ENCODE measurements at places on chromosomes 6 and 20.
A peak's percentile ranks its signal among the peaks of the same experiment; 100 is the strongest.

GRCh38 chr20:45924391-45925261, 9.9 kb upstream of the PCIF1 start:
- DNase-seq, result peak; percentile 62

- DNase-seq, result no peak
These were observed 18.3 kb downstream of the KIF6 start for GRCh38 chr6:39706819-39707335.

DNA sequence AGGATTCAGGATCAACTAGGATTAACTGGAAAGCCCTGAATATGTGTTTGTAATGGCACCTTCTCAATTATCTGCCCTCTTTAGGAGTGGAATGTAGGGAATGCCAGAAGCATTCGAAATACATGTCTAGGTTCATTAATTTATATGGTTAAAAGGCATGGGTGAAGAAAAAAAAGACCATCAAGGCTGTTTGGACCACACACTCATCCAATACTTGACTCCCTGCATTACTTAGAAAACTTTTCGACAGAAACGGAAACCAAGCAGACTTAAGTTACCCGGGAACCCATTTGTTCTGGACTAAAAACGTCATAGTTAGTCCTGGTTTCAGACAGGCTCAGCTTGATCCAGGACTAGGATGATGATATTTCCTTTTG, 33.2 kb downstream of the SLC2A10 start:
- no peak for DNase-seq

GRCh38 chr6:13761361-13762036, 49.9 kb upstream of the RANBP9 start:
- peak; percentile 92 for DNase-seq

DNA sequence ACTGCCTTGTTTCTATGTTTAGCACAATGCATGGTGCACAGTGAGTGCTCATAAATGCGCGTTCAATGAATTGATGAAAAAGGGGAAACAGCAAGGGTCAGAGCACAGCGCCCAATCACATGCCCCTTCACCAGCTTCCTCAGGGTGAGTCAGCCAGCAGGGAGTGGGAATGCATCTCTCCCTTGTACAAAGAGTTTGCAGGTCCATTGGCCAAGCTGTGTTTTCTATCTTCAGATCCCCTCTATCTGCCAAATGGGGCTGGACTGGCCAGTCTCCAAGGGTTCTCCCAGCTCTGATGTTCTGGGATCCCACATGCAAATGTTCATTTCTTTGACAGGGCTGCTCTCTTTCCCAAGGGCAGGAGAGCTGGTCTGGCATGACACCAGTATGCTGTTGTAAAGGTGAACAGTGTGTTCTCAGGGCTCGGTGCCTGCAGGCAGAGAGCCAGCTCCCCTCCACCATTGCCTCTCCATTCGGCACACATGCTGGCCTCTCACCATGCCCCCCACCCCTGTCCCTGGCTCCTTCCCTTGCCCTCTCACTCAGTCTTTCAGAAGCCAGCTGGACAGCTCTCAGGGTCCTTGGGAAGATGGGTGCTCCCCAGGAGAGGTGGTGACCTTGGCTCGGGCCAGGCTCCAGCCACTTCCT, 25.0 kb downstream of the ANGPT4 start:
- no peak for DNase-seq

DNA sequence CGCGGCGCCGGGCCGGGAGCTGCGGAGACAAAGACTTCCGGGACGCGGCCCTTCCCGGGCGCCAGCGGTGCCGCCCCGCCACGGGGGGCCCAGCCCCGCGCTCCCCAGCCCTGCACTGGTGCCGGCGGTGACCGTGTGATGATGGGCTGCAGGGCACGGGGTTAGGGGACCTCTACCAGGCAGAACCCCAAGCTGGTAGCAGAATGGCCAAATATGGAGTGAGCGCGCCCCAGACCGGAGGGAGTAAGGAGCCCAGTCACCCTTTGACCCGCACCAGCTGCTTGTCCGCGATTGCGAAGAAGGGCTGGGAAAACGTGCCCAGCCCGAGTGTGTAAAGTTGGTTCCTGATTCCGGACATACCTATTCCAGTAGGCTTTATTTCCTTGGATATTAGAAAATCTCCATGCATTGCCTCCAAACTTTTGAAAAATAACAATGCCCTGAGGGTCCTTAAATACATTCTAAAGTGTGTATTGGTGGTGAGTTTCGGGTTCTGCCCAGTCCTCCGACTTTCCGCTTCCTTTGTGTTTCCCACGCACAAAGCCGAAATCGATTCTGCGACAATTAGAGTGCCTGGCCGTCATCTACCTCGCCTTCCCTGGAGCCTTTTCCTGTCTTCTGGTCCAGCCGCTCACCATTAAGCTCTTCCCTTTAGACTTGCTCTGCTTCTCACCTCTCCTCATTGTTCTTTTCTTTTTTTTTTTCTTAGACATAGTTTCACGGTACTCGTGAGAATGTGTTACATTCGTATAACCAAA, 1.1 kb downstream of the ABRACL start:
- peak; percentile 65 for DNase-seq

DNA sequence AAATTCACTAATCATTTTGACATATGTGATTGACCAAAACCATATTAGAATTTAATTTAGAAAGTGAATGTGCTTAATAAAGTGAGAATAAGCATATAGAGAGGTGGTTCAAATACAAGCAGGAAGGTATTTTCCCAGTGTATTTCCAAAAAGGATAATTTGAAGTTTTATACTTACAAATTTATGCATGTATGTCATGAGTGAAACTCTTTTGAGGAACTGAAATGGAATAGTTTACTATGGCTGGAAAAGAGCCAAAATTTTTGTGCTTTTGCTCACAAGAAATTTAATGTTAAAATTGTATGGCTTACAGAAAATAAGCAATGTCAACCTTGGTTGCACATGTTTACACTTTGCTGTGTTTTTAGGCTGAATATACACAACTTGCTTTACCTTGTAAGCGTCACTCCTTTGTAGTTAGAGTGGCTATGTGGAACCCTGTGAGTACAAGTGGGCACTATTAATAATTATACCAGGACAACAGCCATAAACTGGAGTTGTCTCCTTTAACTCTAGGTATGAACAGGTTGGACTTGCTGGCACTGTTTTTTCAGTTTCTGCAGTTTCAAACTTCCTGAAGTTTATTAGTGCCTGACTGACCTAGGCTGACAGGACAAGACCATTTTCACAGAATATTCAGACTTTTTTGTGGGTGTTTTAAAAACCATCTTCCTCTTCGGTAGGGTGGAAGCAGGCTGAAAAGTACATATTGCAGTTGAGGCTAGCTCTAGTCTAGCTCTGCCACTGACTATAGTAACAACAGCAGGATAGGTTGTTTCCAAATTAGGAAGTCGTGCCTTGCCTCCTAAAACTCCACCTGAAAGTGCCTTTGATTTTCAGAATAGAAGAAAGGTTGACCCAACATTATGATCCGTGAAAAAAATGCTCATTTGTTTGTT, 6.0 kb downstream of the AFDN start:
- no peak for DNase-seq

- DNase-seq, result no peak
These were observed 508.7 kb upstream of the CITED2 start for GRCh38 chr6:139882977-139883728.

DNA sequence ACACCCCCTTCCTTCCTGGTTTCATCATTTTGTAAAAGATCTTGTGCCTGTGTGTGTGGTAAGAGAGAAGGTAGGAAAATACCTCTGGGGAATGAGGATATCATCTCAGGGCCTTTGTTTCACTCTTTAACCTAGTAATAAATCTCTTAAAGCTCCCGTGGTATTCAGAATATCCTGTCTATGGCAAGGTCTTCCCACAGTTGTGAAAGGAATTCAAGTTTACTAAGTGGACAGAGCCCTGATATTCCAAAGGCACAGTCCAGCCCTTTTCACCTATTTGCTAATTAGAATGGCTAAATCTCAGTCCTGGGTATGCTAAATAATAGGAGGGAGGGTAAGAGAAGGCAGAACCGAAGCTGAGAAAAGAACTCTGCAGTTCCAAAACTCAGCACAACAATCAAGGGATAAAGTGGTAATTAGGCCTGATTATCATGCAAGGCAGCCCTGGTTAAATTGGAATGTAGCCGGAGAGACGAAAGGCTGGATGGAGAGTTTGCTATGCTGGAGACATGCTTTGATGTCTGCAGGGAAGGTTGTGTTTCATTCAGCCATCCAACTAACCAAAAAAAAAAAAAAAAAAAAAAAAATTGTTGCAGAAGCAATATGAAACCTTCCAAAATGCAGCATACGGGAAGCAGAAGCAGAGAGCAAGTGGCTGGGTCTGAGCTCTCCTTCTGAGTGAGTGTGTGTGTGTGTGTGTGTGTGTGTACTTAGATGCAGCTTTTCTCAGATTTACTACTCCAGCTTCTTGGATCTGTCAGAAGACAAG, 28.5 kb upstream of the PIM1 start:
- peak; percentile 82 for DNase-seq

GRCh38 chr6:118307581-118307980, 240.5 kb upstream of the PLN start:
- no peak for DNase-seq

GRCh38 chr6:53504512-53504911, 40.4 kb downstream of the GCLC start:
- DNase-seq, result no peak

DNA sequence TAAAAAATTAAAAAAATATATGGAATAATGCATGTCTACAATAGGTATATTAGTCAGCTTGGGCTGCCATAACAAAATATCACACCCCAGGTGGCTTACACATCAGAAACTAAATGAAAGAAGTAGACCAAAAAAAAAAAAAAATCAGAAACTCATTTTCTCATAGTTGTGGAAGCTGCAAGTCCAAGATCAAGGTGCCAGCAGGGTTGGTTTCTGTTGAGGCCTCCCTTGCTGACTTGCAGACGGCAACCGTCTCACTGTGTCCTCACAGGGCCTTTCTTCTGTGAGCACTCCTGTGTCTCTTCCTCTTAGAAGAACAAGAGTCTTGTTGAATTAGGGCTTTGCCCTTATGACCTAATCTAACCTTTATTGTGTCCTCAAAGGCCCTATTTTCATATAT, 11.4 kb upstream of the GDAP1L1 start:
- DNase-seq, result no peak

GRCh38 chr6:3455569-3456394, 1.1 kb downstream of the SLC22A23 start:
- peak; percentile 5 for DNase-seq

DNA sequence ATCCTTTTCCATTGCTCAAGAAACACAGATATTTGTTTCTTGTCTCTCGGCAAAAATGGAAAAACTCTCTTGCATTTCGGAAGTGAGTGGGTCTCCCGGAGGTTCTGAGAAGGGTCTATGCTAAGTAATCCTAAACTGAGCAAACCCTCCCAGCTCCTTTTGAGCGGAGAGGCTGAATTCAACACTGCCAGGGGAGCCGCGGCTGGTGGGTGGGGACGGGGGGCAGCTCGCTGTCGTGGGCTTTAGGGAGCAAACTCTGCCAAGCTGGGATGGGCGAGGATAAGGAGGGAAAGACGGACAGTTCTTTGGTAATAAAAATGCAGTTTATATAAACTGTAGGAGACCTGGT, 211.4 kb downstream of the FOXC1 start:
- DNase-seq, result no peak

- no peak for DNase-seq
These were observed 43.4 kb downstream of the LRFN2 start for GRCh38 chr6:40543776-40544175.

GRCh38 chr6:162750776-162751175, 23.0 kb downstream of the PACRG start:
- DNase-seq, result no peak
